ENCODE measurements at places on chromosomes 16 and 17.

DNA sequence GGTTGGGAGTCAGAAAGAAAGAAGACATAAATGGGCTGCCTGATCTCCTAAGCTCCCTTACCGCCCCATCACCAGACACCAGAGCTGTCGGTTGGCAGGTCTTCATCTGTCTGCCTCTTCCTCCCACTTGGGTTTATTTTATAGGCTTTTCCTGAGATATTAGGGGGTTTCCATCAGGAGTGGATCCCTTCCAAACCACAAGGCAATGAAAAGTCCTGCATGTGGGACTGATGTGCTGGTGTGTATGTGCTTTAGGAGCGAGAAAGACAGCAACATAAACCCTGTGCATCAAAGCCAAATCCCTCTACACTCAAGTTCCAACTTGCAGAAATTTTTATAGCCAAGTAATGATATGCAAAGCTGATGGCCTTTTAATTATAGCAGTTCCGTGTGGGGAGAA lies 389.5 kb downstream of the SLC39A11 start:
- DNase-seq, result no peak

GRCh38 chr16:58044266-58045019 lies 18.9 kb downstream of the MMP15 start:
- no peak for DNase-seq

- peak; percentile 68 for DNase-seq
Observed at GRCh38 chr17:3879186-3879585, 13.7 kb downstream of the CAMKK1 start.

DNA sequence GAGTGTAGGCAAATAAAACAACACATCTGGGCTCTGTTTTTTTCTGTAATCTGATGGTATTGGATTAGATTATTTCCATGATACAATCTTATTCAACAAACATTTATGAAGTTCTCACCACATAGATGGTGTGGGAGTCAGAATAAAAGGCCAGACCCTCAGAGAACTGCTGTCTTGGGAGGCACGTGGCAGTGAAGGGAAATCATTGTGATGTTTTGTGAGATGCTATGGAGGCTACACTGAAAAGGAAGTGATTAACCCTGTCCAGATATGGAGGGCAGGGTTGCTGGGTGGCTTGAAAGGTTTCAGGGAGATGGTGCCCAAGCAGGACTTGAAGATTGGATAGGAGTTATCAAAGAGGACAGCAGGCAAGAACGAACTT lies 35.6 kb downstream of the DHRS7B start:
- DNase-seq, result peak; percentile 17

DNA sequence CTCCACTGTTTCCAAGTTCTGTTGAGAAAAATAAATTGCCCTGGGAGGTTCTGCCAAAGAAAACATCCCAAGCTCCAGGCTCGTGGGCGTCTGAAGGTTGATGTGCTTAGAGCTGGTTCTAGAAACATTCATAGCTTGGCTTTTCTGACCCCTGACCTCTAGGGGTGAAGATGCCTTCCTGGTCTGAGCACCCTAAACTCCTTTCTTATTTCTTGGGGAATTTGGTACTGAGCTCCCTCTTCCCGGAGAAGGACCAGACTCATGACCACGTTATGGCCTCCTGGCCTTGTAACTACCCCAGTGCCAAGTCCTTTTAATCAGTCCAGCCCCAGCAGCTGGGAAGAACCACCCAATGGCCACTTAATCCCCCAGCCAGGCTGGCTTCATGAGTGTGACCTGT lies 66.4 kb downstream of the MYH11 start:
- DNase-seq, result peak; percentile 4

DNA sequence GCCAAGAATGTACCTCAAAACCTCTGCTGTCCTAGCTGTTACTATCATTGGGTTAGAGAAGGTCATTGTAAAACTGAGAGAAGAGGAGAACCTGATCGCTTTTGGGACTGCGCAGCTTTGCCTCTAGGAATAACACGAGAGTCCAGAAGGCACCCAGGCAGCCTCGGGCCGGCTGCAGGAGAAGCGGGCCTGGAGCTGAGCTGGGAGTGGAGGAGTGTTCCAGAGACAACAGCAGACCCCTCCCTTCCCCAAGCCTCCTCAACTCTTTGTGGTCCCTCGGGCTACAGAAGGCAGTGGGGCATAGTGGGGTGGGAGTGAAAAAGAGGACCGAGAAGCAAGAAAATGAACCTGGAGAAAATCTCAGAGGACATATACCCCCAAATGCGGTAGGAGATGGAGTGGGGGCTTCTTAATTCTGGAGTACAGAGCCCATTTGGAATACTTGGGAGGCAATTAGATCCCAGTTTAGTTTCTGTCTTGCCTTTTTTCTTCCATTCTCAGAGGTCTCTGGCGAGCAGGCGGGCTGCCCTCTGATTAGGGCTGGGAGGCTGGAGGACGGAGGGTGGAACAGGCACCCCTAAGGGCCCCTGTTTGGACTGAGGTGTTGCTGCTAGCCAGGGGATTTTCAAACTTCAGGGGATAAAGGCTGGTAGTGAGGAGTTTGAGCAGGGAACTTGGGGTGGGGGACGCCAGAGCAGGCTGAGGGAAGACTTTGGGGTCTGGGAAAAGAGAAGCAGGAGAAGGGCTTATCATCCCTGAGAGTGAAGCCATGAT lies 13.3 kb upstream of the HOXB2 start:
- no peak for DNase-seq

GRCh38 chr17:81537856-81538555 lies 9.8 kb downstream of the FSCN2 start:
- DNase-seq, result no peak

- DNase-seq, result no peak
Observed at GRCh38 chr16:12348733-12349704, 372.5 kb downstream of the SNX29 start.

GRCh38 chr16:4318451-4318910 lies 2.6 kb downstream of the GLIS2 start:
- no peak for DNase-seq

DNA sequence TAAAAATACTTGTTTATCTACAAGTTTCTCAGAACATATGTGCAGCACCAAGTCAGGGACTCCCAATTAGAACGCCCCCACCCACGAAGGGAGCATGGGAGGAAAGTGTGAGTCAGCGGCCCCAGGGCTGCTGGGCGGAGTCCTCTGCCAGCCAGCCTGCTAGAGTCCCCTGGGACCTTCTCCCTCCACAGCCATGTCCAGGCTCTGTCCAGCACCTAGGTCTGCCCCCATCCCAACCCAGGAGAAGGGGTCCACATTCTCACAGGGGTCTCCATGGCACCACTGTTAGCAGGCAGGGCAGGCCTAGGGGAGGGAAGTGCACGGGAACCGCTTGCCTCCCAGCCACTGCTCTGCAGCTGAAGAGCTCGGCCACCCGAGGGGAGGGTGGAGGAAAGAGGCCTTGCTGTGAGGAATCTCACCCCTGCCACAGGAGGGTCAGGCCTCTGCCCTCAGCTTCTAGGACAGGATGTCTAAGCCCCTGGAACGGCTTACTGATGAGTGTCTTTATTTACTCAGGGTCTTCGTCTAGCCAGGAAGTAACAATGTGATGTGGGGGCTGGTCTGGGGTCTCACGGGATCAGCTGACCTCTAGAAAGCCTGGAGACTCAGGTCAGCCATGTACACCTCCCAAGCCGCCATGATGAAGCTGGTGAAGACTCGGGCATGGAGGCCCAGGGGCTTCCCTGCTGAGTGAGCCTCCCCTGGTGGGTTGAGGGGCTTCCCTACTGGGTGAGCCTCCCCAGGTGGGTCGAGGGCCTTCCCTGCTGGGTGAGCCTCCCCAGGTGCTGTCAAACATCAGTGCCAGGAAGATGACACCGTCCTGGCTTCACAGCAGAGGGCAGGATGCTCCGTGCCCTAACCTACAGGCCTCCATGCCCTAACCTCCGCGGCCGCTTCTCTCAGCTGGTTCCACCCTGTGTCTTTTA lies 190.3 kb downstream of the RBFOX3 start:
- DNase-seq, result peak; percentile 42

DNA sequence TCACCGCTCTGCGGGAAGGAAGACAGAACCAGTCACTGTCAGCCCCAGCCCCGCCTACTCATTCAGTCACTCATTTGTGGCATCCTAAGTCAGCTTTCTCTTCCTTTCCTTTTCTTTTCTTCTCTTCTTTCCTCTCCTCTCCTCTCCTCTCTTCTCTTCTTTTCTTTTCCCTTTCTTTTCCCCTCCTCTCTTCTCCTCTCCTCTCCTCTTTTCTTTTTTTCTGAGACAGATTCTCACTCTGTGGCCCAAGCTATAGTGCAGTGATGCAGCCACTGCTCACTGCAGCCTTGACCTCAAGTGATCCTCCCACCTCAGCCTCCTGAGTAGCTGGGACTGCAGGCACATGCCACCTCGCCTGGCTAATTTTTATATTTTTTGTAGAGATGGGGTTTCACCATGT lies 10.6 kb upstream of the KLHL36 start:
- no peak for DNase-seq

DNA sequence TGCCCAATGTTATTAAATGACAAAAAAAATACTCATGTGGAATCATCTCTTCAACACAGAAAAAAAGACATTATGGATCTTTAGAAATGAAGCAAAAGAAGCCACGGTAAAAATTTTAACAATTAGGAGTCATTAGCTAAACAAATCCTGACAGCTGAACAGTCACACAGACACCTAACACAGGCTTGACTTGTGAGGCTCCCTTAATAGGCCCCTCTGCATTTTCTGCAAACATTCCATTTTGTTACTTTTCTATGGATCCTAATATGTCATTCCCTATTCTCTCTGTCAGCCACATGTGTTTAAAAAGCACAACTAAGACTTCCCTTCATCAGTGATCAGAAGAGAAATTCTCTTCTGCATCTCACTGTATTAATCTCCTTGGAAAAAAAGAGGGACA lies 1331.5 kb downstream of the CDH8 start:
- no peak for DNase-seq

Measured in cardiac fibroblast (primary cell).